ENCODE measurements at places on chromosomes 13 and 19. TPM values are rescaled to one million over a fixed set of nuclear protein-coding genes. Genes with fewer than 3 reads are reported as not detected.

DNA sequence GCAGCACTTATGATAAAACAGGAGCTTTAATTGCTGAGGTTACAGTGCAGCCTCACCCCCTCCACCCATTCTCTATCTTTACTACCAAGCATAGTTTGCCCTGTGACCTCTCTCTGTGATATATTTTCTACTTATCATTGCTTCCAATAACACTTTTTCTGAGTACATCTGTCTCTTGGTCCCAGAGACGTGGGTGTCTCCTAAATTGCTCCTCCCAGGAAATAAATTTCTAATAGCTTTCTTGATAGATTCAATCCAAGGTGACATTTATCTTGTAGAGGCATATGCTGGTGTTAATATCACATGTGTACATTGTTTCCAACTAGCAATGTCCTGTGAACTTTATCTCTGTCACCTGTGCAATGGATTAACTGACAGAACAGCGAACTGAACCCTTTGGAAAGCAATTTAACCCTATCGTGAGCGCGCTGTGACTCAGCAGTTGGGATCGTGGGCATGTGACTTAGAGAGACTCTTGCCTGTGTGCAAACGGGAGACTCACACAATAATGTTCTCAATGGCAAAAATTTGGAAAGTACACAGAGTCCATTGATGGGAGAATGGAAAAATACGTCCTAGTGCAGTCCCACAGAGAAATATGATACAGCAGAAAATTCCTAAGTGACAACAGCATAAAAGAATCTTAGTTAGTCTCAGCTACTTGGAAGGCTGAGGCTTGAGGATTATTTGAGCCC lies 7.0 kb upstream of the MAP2K2 start:
- DNase-seq, result no peak

DNA sequence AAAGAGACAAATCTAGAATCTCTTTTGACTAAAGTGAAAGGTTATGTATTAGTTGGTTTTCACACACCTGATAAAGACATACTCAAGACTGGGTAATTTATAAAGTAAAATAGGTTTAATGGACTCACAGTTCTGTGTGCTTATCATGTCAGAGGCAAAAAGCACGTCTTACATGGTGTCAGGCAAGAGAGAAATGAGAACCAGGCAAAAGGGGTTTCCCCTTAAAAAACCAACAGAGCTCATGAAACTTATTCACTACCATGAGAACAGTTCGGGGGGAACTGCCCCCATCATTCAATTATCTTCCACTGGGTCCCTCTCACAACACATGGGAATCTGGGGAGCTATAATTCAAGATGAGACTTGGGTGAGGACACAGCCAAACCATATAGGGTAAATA lies 486.8 kb downstream of the DACH1 start:
- DNase-seq, result no peak

GRCh38 chr13:38135592-38135991 lies 214.1 kb upstream of the UFM1 start:
- DNase-seq, result no peak

- no peak for DNase-seq
Measured at GRCh38 chr13:77637588-77637987, 59.9 kb upstream of the SLAIN1 start.

GRCh38 chr19:756821-757688 lies 6.1 kb downstream of the MISP start:
- DNase-seq, result no peak

GRCh38 chr13:114219392-114219791 lies 15.3 kb upstream of the CDC16 start:
- DNase-seq, result no peak

DNA sequence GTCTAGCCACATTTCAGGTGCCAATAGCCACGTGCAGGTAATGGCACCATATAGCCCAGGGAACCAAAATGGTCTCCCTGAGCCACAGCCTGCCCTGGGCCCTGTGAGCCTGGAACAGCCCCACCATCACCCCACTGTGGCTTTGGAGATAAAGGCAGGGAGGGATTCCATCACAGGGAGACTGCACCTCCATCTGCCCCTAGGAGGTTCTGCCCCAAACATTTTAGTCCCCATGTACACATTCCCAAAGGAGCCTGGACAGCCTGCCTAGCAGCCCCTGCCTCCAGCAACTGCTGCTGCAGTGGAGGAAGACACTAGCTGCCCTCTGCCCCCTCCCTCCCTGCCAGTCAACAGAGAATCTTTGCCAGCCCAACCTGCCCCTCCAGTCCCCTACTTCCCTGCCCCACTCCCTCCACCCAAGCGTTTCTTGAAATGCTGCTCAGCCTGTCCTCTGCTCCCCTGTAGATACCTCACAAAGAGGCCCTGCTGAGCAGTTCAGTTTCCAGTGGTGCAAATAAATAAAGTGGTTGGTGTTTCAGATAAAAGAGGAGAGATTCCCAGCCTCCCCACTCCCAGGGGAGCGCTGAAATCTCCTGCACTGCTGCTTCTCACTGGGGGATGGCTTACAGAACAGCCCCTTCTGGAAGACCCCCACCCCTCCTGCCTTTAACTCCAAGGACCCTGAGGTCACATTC lies 921.8 kb downstream of the UQCRFS1 start:
- DNase-seq, result no peak

DNA sequence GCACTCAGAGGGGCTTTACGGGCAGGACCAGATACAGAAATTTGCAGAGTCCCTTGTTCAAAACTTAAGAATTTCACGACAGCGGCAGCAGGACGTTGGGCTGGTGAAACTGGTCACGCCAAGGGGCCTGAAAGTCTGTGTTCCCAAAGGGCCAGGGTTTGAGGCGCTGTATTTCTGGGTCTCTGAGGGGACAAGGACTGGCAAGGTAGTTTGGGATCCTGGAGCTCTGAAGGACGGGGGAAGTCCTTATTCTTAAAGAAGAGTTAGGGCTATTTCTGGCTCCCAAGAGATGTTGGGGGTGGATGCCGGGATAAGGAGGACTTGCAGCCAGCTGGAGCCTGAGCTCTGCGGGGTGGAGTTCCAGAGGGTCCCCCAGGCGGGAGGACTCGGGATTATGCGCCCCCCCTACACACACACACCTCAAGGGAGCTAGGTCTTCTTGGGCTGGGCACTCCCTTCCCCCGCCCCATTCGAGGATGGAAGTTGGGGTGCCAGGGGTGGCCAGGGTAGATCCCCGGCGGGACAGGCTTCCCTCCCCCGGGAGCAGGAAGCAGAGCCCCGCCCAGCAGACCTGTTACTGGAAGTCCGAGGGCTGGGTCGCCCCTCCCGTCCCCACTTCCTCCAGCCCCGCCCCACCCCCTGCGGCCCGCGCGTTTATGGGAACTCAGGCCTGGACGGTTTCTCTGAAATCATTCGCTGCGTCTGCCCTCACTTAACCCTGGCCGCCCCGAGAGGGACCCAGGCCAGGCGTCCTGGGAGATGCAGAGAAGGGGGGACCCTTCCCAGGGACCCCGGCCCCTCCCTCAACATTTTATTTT lies 5.6 kb downstream of the BCL3 start:
- DNase-seq, result no peak

DNA sequence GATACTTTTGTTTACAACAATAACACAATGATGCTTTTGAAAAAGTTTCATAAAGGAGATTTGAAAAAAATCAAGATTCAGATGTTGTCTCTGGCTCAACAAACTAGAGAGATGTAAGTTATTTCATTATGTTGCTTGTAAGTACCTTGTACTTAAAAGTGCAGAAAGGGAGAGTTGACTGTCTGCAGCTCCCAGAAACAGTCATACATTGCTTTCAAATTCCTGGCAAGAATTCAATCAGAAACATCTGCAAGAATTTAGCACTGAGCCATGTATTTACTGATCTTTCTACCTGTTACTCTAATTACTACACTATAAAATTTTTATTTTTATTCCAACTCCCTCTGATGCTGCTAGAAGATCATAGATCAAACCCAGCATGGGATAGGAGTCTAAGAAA lies 1261.3 kb upstream of the SPRY2 start:
- DNase-seq, result no peak

DNA sequence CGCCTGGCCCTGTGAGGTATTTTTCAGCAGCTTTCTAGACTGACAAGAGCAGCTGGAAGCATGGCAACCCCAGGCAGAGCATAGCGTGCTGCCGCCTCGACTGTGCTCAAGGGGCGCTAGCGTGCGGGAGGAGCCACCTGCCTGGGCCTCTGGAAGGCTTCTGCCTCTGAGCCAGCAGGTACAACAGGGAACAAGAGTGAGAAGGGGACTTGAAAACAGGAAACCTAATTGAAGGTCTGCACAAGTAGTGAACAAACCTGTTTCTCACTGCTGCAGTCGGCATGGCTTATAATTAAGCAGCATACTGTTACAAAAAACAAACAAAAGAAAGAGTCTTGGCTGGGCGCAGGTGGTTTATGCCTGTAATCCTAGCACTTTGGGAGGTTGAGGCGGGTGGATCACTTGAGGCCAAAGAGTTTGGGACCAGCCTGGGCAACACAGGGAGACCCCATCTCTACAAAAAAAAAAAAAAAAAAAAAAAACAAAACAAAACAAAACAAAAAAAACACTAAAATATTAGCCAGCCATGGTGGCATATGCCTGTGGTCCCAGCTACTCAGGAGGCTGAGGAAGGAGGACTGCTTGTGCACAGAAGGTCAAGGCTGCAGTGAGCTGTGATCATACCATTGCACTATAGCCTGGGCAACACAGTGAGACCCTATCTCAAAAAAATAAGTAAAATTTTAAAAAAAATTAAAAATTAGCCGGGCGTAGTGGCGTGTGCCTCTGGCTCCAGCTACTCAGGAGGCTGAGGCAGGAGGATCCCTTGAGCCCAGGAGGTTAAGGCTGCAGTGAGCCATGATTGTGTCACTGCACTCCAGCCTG lies 12.6 kb upstream of the GARRE1 start:
- DNase-seq, result no peak

Gene RAB20
- total RNA-seq, result 8.9 TPM

All from mesothelial cell of epicardium (in vitro differentiated cells).